RPMI8226 (cell line): ENCODE measurements at places on chromosomes 1 and 21.

DNA sequence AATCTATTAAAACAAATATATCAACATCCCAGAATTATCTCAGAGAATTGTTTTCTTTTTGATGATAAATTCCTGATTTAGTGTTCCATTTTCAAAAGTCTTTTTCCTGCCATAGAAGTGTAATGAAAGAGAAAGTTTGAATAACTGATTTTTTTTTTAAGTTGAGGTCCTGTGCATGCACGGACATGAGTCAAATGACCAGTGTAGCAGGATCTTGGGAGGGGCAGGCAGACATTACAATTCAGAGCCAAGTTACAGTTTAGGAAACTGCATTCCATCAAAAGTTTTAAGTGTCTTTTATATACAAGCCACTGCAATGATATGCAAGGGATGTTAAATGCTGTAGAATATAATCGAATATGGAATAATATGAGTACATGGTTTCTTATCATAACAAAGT is 227.5 kb downstream of the HMCN1 start:
- DNase-seq: no peak

DNA sequence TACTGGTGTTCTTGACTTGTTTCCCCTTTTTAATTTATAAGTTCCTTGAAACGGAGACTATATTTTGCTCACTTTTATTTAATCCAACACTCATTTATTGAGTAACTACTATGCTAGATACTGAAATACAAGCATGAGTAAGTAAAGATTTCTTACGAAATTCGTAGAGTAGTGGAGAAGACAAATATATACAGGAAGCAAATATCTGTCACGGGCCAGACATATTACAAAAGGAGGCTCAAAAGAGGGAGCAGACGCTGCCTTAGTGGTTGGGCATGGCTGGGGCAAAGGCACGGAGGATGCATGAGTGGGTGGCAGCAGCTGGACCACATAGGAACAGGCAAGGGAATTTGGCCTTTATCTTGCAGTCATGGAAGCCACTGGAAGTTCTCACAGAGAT is 6.8 kb downstream of the NCF2 start:
- DNase-seq: no peak

- no peak for DNase-seq
Observed at GRCh38 chr1:210483821-210484220, 155.1 kb downstream of the HHAT start.

- no peak for DNase-seq
Observed at GRCh38 chr1:98723574-98723973, 62.1 kb downstream of the SNX7 start.

DNA sequence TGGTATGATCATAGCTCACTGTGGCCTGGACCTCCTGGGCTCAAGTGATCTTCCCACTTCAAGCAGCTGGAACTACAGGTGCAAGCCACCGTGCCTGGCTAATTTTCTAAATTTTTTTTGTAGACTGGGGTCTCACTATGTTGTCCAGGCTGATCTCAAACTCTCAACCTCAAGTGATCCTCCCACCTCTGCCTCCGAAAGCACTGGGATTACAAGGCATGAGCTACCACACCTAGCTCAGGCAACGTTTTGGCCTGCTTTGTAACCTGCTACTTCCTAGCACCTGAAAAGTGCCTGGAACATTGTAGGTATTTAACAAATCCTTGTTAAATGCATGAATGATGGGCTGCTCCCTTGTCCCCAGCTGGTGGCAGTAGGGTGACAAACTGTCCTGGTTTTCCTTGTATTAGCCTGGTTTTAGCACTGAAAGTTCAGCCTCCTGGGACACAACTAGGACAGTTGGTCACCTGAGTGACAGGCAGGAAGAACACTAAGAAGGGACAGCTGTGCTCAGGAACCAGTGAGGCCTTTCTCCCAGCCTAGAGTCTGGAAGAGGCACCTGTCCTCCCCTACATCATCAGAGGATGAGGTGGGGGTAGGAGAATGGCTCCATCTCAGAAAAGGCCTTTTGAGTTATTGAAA is 88.5 kb upstream of the CD34 start:
- no peak for DNase-seq

DNA sequence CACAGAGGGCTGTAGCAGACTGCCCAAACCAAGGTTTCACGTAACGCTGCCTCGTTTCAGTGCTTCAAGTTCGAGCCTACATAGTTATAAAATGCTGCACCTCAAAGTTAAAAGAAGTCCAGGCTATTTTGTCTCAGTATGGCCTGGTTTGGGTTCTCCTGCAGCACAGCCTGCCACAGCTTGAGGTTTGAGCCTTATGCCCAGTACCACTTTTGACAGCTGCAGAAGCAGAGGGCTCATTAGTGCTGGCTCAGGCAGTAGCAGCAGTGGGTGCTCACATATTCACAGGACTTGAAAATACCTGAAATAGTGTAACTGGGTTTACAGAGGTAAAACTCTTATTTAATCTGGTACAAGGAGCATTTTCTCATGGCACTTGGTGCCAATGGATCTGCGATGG is 15.3 kb downstream of the SPATA46 start:
- DNase-seq: peak; percentile 67

DNA sequence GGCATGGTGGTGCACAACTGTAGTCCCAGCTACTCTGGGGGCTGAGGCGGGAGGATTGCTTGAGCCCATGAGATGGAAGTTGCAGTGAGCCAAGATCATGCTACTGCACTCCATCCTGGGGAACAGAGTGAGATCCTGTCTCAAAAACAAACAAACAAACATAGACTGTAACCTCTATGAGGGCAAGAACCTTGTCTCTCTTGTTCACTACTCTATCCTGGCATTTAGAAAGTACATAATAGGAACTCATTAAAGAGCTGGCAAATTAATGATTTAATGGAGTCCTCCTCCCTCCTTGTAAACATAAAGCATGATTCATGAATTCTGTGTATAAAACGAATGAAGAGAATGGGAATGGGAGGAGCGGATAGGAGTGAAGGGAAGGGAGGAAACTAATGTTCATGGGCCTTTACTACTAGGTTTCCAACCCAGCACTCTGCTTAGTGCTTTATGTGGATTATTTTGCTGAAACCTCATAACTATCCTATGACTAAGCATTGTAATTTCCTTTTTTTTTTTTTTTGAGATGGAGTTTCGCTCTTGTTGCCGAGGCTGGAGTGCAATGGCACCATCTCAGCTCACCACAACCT is 8.6 kb downstream of the LMOD1 start:
- no peak for DNase-seq

- DNase-seq: no peak
Observed at GRCh38 chr1:52706941-52707926, 9.1 kb upstream of the COA7 start.

GRCh38 chr1:159990005-159990404 is 36.0 kb upstream of the SLAMF9 start:
- no peak for DNase-seq

DNA sequence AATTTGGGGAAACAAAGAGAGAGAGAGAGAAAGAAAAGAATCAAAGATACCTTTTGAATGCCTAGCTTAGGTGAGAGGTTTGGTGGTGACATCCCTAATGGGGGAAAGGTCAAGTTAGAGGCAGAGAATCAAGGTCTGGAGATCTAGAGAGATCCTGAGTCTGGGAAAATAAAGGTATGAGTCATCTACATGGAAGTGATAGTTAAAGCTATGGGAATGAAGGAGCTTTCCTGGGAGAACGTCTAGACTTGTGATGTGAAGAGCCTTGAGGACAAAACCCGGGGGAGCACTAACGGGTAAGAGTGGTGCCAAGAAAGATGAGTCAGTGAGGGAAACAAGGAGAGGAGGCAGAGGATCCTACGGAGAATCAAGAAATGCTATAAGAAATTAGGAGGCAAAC is 110.8 kb upstream of the RUNX1 start:
- no peak for DNase-seq

DNA sequence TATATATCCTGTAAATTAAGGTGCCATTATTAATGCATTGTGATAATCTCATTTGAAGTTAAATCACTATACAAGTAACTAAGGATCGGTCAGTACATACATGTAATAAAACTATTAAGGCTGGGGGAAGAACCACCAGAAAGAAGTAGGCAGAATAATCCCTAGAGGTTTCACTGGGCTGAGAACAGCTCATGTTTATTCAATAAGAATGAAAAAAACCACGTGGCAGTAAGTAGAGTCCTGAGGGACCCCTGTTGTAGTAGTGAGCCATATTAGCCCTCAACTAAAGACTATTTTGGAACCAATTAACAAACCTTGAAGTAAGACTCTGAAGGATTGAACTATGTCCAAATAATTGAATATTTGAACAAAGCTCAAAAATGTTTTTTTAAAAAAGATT is 46.9 kb upstream of the ADAM30 start:
- DNase-seq: no peak

DNA sequence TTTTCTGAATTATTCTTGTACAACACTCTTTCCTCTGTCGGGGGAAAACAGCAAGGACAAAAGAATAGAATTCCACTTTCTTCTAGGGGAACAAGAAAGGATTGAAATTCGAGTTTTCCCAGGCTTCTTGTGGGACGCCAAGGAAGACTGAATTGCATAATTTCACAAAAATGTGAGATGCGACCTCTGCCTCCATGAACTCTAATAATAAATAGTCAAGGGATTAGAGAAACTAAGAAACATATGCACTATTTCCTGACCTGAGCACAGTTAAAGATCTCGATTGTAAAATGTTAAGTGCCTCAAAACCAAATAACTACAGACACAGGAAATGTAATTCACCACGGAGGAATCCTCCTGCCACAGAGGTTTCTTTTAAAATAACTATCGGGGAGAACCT is 117.3 kb upstream of the MARK1 start:
- DNase-seq: no peak

DNA sequence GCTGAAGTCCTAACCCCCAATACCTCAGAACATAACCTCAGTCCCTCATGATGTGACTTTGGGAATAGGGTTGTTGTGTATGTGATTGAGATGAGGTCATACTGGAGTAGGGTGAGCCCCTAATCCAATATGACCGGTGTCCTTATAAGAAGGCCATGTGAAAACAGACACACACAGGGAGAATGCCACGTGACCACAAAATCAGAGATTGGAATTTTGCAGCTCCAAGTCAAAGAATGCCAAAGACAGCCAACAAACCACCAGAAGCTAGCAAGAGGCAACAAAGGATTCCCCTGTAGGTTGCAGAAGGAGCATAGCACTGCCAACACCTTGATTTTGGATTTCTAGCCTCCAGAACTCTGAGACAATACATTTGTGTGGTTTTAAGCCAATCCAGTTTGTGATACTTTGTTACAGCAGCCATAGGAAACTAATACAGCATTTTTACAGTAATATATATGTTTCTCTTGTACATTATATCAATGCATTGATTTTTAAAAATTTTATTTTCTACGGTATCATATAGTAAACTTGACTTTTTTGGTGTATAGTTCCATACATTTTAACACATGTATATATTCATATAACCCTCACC is 5.4 kb downstream of the ZSWIM5 start:
- no peak for DNase-seq

DNA sequence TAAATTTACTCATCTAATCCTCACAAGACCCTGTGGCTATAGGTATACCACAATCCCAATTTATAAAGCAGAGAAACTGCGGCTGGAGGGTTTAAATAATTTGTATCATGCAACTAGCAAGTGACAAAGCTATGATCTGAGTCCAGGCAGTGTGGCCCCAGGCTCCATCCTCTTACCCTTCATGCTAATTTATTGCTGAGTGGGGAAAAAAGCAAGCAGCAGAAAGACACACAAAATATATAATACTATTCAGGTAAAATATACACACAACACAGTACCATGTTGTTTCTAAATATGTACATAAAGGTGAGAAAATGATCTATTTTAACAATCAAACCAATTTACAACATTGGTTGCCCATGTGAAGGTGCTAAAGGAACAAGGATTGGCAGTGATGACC is 17.3 kb upstream of the LORICRIN start:
- DNase-seq: no peak

- DNase-seq: no peak
Observed at GRCh38 chr1:237891266-237891665, 544 bp upstream of the ZP4 start.

- no peak for DNase-seq
Observed at GRCh38 chr1:52683367-52683940, 14.7 kb downstream of the COA7 start.

- DNase-seq: no peak
Observed at GRCh38 chr1:9850442-9851162, 26.8 kb upstream of the CLSTN1 start.

GRCh38 chr1:45198185-45198584 is 8.2 kb downstream of the ZSWIM5 start:
- DNase-seq: no peak

DNA sequence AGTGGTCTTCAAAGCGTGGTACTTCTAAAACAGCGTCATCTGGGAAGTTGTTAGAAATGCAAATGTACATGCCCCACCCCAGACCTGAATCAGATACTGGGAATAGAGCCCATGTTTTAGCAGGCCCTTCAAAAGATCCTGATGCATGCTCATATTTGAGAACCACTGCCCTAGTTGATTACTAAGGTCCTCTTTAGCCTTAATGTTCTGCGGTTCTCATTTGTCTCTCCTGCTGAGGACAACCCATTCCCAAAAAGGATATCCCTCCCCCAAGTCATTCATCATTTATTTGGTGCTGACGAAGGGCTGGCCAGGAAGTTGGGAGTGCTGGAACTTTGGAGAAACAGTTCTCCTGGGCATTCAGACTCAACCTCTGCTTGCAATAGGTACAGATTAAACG is 92.4 kb upstream of the RALGPS2 start:
- no peak for DNase-seq

GRCh38 chr1:58929671-58930325 is 146.0 kb upstream of the JUN start:
- DNase-seq: no peak

DNA sequence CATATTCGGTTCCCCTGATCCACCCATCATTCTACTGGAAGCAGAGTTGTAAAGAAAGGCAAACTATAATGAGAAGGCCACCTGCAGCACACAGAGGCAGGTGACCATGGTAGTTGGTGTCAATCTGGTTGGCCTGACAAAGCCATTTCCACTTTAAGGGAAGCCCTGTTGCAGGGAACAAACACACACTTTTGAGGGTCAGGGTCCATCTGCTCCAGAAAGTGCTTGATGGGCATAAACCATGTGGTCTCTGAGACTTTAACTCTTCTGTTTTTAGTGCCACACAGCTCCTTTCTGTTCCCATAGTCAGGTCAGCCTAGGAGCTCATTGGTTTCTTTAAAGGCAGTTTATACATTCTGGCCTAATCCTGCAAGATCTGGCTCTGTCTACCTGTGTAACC is 17.5 kb upstream of the BOLA1 start:
- peak; percentile 59 for DNase-seq

DNA sequence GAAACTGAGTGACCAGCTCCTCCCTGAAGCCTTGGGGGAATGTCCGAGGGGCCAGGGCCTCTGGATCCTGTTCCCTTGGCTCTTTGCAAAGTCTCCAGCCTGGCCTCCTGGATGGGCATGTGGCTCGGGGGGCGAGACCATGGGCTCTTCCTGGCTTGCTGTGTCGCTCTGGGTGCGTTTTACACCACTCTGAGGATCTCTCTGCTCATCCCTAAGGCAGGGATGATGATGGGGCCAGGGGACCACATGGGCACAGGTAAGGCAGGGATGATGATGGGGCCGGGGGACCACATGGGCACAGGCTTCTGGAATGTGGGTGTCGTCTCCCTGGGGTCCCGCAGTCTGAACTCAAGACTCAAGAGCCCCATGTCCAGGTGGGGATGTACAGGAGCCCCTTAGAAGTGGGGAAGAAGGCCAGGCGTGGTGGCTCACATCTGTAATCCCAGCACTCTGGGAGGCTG is 17.7 kb downstream of the TP73 start:
- no peak for DNase-seq
